ENCODE measurements at places on chromosomes 12 and 14.

- no peak for DNase-seq
These were observed 63.3 kb upstream of the PRKD1 start for GRCh38 chr14:29990993-29991392.

DNA sequence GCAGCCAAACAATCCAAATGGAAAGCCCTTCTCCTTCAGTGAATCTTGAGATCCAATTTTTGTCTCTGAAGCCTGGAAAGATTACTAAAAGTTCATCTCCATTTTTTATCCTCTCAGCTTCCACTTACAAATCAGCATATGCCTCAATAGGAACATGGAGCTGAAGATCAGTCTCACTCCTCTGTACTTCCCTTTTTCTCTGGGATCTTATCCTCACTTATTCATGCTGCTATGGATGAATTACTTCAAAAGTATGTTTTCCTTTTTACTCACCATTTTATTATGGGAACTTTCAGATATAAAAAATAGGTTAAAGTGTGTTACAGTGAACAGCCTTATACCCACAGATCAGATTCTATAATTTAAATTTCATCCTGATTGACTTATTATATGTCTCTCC lies 14.4 kb upstream of the NTF3 start:
- DNase-seq, result no peak

DNA sequence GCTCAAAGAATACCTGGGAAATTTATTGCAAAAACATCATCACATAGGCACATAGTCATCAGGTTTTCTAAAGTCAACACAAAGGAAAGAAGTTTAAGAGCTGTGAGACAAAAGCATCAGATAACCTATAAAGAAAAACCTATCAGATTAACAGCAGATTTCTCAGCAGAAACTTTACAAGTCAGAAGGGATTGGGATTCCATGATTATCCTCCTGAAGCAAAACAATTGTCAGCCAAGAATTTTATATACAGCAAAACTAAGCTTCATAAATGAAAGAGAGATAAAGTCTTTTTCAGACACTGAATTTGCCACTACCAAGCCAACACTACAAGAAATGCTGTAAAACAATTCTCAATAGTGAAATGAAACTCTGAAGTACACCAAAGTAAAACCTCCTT lies 28.8 kb upstream of the LGR5 start:
- DNase-seq, result no peak

- no peak for DNase-seq
These were observed 187.0 kb downstream of the DACT1 start for GRCh38 chr14:58824796-58825195.

GRCh38 chr12:81039231-81039630 lies 38.6 kb upstream of the ACSS3 start:
- DNase-seq, result no peak

DNA sequence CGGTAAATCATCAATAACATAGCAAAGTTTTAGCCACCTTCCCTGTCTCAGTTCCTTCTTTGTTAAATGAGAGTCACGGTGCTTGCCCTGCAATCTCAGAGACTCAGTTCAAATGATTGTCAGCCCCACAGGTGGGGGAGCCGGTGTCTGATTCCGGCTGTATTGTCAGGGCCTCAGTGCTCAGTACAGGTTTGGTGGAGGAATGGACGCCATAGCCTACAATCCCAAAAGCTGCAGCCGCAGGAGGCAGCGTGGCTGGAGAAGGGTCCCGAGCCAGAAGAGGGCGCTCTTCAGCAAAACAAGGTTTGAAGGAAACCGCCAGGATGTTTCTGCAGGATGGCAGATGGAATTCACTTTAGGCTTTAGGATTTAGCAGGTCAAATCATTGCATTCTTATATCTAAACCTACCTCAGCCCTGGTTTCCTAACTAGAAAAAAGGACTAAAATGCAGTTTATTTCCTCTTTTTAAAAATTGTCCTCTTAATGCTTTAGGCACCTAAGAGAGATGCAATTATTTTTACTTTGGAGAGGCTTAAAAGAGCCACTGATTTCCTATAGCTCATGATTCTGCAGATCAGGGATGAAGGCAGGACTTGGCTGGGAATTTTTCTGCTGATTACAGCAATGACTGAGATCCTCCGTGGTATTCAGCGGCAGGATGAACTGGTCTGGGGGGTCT lies 29.2 kb downstream of the FOS start:
- DNase-seq, result no peak

- DNase-seq, result no peak
These were observed 541.1 kb downstream of the MED13L start for GRCh38 chr12:115736360-115736759.

GRCh38 chr14:96225745-96226151 lies 21.1 kb downstream of the BDKRB2 start:
- no peak for DNase-seq

DNA sequence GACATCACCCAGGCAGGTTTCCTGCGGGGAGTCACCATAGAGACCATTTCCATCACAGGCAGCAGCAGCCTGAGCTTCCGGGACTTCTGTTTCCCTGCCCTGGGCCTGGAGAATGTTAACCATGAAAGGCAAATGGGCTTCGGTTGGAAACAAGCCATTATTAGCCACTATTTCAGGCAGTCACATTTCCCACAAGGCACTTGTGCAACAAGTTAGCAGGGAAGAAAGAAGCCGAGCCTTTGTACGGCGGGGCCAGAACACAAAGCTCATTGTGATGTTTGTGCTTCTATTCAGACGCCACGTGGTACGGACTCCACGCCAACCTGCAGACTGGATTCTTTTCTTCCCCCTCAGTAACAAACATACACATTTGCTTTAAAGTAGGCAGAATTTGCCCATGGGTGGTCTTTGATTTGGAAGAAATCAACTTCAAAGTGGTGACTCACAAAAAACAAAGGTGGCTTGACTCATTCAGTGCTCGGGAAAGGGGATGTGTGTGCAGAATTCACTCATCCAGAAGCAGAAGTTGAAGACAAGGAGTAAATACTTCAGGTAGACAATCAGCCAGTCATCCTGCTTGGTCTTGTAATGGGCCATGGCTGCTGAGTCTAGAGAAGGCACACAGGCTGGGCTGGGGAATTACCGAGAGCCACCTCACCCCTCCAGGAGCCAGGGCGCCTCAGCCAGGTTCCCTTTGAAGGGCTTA lies 154.2 kb upstream of the PRMT8 start:
- DNase-seq, result no peak

DNA sequence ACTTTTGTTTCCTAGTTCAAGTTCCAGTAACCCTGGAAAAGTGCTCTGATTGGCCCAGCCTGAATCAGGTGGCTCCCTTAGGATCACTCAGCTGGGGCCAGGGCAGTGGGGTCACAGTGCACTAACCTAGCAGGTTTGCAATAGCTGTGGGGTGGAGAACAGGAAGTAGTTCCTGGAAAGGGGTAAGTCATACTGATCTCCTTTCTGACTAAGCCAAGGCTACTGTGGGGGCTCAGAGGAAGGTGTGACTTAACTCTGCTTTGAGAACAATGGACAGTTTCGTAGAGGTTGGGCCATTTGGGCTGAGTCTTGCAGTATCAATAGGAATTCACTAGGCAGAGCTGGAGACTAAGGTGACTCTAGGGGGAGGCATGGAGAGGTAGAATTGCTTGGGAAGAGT lies 89.4 kb downstream of the KIF26A start:
- no peak for DNase-seq

DNA sequence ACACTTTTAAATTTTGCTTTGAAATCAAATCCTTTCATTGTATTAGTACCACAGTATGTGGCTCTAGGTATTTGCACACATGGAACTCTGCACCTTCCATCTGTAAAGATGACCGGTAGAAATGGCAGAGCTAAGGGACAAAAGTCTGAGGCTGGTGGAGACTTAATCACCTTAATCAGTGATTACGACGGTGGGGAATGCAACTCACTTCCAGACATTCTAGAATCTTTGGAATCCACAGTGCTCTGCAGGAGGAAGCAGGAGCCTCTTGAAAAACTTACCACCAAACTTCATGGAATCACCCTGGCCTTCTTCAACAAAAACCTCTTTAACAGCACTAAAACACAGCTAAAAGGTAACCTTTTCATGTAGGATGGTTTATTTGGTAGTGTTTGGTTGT lies 3.9 kb upstream of the DACT1 start:
- DNase-seq, result no peak

GRCh38 chr12:90909069-90909770 lies 45.8 kb downstream of the CCER1 start:
- DNase-seq, result no peak

DNA sequence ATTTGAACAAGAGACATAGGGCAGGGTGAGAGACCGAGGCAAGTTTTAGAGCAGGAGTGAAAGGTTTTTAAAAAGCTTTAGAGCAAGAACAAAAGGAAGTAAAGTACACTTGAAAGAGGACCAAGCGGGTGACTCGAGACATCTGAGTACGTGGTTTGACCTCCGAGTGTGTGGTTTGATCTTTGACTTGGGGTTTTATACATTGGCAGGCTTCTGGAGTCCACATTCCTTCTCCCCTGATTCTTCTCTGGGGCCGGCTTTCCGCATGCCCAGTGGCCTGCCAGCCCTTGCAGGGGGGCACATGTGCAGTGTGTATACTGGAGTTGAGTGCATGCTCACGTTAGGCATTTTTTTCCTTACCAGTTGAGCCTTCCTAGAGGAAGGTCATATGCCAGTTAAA lies 96.3 kb downstream of the SLC15A4 start:
- DNase-seq, result no peak
